Immature natural killer cell (primary cell): ENCODE measurements at places on chromosomes 6 and 20. TPM values are rescaled to one million over a fixed set of nuclear protein-coding genes. Genes with fewer than 3 reads are reported as not detected.

Gene ADAT2
- polyA plus RNA-seq = 0.66 TPM

Gene TPD52L2
- 67.5 TPM for polyA plus RNA-seq

Gene RIPPLY2
- not detected for polyA plus RNA-seq

Gene TMC2
- 0.22 TPM for polyA plus RNA-seq

Gene EYA2
- polyA plus RNA-seq = not detected

Gene CCN6
- not detected for polyA plus RNA-seq

Gene DDX43
- polyA plus RNA-seq = 2.9 TPM

Gene CLVS2
- not detected for polyA plus RNA-seq

Gene GDAP1L1
- not detected for polyA plus RNA-seq

Gene KCNK16
- not detected for polyA plus RNA-seq

Gene MYCT1
- polyA plus RNA-seq = 0.30 TPM

Gene SMIM28
- polyA plus RNA-seq = not detected

Gene HAO1
- not detected for polyA plus RNA-seq
